ENCODE measurements at places on chromosomes 6 and 20. TPM values are rescaled to one million over a fixed set of nuclear protein-coding genes. Genes with fewer than 3 reads are reported as not detected.

DNA sequence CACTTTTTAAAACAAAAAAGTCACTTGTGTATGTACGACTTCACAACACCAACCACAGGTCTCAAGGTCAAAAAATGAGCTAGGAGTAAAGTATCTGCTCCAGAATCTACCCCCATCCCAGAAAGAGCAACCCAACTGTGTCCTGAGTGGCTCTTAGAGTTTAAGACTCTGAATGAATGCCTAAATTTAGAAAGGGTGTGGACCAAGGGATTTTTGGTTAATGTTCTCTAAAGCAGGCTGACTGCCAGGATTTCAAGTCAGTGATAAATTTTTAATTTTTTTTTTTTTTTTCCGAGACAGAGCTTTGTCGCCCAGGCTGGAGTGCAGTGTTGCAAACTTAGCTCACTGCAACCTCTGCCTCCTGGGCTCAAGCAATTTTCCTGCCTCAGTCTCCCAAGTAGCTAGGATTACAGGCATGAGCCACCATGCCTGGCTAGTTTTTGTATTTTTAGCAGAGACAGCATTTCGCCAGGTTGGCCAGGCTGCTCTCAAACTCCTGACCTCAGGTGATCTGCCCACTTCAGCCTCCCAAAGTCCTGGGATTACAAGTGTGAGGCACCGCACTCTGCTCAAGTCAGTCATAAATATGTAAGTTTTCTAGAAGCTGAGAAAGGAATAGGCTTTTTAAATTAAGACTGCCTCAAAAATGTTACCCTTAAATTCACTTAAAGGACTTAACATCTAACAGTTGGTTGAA is 20.2 kb downstream of the STAU1 start:
- no peak for DNase-seq

DNA sequence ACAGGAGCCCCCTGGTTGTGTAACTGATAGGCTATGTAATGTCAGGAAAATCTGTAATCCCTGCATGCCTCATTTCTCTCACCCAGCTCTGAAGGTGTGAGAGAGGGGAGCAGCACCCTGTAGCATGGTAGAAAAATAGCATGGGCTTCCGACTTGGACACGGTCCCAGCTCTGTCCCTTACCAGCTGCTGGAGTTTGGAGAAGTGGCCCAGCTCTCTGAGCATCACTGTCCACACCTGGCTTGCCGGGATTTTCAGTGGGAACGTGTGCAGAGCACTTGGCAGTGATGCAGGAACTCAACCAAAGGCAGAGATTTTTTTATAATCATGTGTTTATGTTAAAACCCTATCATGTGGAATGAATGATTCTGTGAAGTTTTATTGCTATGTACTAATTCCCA is 34.6 kb downstream of the STK35 start:
- no peak for DNase-seq

- no peak for DNase-seq
Measured at GRCh38 chr6:101434601-101435000, 41.1 kb downstream of the GRIK2 start.

DNA sequence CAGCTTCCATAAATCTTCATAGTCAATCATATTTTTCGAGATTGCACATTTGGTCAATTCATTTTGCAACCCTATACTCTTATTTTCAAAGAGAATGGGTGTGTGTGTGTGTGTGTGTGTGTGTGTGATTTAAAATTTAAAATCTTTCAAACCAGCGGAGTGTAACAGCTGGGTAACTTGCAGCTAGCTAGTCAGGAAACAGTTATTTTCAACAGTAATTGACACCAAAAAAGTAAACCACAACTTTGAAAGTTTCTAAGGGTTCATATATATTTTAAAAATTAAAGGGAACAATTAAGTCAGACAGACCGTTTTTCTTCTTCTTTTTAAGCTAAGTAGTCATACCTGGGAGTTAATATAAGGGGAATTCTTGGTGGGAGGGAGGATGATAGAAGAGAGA is 57.0 kb downstream of the PRR18 start:
- no peak for DNase-seq

Gene CST4
- total RNA-seq: not detected

Gene ADTRP
- 1.6 TPM for total RNA-seq

DNA sequence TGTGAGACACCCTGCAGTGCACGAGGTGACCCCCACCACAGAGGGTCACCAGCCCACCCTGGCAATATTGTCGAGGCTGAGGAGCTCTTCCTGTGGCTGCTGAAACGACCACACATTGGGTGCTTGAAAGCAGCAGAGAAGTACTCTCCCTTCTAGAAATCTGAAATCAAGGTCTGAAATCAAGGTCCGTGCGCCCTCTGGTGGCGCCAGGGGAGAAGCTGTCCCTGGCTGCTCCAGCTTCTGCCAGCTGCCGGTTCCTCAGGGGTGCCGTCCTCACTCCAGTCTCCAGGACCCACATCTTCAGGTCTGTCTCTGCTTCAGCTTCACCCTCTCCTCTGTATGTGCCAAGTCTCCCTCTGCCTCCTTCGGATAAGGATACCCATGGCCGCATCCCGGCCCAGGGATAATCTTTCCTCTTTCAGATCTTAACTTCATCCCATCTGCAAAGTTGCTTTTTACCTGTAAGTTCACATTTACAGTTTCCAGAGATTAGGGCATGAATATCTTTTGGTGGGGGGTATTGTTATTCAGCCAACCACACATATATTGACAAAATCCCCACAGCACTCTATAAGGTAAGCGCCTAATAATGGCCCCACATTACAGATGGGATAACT is 108.3 kb upstream of the PHACTR3 start:
- peak; percentile 77 for DNase-seq

DNA sequence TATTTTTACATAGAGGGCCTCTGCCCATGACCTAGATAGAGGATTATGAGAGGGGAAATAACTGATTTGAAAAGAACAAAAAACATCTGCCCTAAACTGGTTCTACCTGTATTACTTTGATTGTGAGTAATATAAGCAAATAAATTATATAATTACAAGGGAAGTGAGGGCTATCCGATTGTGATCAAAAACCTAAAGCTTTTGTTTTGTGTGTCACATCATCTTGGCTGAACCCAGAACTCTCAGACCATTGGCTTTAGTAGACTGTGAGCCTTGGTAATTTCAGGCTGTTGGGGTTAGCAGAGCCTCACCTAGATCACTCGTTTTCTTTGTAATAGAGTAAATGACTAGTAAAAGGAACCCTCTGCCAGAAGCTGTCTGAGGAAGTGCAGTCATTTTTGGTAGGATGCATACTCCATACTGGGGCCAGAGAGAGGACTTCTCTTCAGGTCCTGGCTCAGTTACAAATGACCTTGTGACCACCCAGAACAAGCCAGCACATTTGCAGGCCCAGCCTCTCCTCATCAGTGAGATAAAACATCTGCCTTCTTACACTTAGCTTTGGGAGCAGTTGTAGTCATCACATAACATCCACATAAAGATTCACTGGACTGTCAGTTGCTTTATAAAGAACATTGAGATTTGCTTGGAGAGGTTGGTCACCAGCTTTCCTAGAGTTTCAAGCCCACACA is 13.5 kb downstream of the STK35 start:
- DNase-seq: no peak

GRCh38 chr20:52305858-52306257 is 114.3 kb upstream of the ZFP64 start:
- DNase-seq: no peak

- DNase-seq: peak; percentile 4
Measured at GRCh38 chr6:97097068-97098047, 172.8 kb downstream of the KLHL32 start.

DNA sequence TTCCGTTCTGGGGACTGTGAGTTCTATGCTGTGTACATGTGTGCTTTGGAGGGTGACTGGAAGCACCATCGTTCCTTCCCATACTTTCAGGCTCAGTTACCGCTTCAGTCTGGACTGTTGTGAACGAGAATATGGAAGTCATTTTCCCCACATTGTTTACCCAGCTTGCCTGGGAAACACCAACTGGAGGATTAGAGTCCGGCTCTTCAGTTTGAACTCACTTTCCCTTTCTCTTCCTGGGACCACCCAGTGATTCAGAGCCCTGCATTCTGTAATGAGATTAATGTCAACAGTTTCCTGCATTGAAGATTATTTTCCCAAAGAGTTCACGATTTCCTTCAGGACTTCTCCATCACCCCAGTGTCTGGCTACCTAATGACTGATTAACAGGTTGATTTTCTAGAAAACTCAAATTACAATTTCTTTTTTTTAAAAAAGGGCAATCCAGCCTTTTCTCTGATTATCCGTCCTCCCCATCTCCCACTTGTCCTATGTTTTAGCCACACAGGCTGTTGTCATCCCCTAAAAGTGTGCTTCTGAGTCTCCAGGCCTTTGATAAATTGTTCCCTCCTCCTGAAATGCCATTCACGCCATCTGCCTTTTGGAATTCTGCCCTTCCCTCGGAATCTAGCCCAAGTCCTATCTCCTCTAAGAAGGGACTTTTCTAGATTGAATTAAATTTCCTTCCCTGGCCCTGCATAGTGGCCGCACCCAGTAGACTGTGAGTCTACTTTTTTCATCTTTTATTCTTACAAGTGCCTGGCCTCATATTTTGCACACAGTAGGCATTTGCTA is 3.3 kb upstream of the TAGAP start:
- DNase-seq: no peak

- no peak for DNase-seq
Measured at GRCh38 chr6:157763129-157763903, 59.7 kb upstream of the SNX9 start.

Gene HTR1E
- total RNA-seq: under 0.01 TPM

GRCh38 chr6:51893366-51893765 is 194.0 kb downstream of the PKHD1 start:
- DNase-seq: no peak

Gene PXT1
- not detected for total RNA-seq
